ENCODE measurements at places on chromosomes 3 and 15. TPM values are rescaled to one million over a fixed set of nuclear protein-coding genes. Genes with fewer than 3 reads are reported as not detected.

Gene IRAK2
- 1.1 TPM for total RNA-seq

Gene RTP4
- total RNA-seq, result 0.59 TPM

Gene ALDH1L1
- total RNA-seq, result 13.7 TPM

Gene DNAH12
- total RNA-seq, result 0.08 TPM

Gene SLC9C1
- 1.3 TPM for total RNA-seq

Gene GOLGA6L10
- 0.35 TPM for total RNA-seq

Gene ITIH1
- not detected for total RNA-seq

Gene RASL12
- 83.3 TPM for total RNA-seq

Gene VILL
- 4.2 TPM for total RNA-seq

Gene TOPAZ1
- not detected for total RNA-seq

Gene AZI2
- total RNA-seq, result 49.2 TPM

Measured in right atrium auricular region (tissue), 2 donors.